ENCODE measurements at places on chromosomes 5 and 9.

DNA sequence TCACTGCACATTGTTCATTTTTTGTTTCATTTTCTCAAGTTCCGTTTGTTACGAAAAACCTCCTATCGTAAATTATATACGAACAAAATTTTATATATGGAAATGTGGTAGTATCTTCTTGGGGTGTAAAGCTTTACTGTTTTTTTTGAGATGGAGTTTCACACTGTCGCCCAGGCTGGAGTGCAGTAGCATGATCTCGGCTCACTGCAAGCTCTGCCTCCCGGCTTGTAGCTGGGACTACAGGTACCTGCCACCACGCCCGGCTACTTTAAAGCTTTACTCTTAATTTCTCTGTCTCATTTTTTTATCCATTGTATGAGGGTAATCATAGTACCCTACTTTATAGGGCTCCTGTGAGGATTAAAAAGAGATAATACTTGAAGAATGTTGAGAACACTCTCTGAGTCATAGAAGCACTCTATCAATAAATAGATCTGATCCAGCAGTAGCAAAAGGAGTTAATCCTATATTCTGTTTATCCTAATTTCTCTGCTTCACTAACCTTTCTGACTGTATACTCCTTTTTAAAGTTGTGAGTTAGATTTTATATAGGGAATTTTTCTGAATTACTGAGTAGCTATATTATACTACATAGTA lies 5.6 kb upstream of the LRRC70 start:
- DNase-seq = no peak

DNA sequence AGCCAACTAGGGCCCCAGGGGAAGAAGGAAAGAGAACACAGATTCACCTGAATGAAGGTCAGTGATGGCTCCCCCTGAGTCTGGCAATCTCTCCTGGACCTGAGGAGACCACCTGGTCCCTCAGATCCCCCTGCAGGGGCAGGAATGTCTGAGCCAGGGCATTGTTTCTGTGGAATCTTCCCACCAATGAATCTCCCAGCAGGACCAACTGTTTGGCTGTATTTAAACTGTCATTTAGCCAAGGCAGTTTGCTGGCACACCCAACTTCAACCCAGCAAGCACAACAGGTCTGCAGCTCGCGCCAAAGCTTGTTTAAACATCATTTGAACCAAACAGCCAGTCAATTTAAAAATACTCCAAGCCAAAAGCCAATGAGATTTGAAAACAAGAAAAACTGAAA lies 92.6 kb downstream of the SH3TC2 start:
- DNase-seq = no peak

DNA sequence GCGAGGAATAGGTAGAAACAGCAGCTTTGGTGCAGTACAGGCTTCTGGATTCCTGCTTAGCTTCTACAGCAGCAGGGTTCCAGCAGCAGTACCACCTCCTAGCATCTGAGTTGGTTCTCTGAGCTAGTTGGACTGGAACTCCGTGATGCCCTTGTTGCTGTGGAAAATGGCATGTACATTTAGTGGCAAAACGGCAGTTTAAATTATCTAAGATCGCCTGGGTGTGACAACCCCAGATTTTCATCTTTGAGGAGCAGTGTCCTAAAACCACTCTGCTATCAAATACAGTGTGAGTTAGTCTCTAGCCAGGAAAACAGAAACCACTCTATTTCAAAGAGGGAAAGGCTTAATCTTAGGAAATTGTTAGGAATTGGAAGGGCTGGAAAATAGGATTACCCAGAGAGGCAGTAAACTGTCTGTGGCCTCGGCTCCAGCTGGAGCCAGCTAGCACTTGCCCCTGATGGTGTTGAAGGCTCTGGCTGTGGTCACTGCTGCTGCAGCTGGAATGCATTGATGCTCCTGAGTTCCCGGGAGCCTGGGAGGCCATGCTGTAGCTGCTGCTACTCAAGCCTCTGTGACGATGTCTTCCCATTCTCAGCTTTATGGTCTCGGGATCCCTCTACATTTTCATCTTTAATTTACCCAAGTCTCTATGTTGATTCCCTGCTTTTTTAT lies 29.4 kb downstream of the RAD23B start:
- peak; percentile 73 for DNase-seq

DNA sequence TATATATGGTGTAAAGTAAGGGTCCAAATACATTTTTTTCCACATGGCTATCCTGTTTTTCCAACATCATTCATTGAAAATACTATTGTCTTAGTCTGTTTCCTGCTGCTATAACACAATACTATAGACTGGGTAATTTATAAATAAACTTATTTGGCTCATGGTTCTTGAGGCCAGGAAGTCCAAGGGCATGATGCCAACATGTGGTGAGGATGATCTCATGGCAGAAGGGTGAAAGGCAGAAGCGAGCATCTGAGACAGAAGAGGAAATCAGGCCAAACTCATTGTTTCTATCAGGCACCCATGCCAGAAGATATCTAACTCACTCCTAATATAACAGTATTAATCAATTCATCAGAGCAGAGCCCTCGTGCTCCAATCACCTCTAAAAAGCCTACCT lies 42.6 kb downstream of the ANKRD55 start:
- DNase-seq = peak; percentile 71

DNA sequence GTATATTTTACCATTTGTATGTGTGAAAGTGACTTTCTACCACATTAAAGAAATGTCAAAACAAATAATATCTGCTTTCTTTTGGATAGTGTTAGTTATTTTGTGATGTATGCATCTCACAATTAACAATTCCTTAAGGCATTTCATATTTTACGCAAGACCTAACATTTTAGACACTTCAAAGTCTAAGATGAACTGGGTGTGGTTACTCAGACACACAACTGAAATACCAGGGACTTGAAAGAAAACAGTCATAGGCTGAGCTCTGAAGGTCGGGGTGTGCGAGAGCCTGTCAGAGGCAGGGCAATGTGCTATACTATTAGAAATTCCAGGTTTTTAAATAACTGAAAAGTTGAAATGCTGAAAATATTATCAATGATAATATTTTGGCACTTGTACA lies 44.5 kb upstream of the ZNF622 start:
- no peak for DNase-seq

DNA sequence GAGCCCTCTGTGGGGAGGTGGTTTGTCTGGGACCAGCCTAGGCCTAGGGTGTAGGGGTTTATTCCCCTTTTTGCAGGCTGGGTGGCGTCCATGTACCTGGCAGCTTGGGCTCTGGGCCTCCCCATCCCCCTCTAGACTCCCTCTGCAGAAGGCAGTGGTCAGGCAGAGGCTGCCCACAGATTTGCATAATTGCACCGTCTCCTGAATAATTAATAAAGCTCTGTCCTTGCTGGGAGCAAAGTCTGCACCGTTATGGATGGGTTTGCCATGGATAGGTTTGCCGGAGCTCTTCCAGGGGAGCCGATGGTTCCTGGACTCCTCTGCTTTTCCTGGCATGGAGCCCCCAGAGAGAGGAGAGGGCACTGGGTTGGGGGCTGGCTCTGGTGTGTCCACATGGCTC lies 60.4 kb downstream of the DAB2IP start:
- no peak for DNase-seq
